ENCODE measurements at places on chromosomes 12 and 14.

DNA sequence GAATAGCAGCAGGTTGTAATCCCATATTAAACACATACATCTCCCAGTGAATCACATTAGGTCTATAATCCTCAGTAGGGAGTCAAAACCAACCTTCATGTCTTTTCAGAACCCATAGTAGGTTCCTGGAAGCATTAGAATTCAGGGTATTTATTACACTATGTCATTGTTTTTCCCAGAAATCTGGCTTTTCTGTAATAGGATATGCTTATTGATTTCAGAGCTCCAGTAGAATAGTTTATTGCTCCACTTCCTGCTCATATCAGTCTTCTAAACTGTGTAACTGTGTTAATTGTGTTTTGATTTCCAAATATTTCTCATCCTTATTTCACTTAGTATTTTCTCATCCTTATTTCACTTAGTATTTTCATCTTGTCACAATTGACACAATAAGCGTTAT is 268.0 kb downstream of the CCDC59 start:
- no peak overlapping the region for H3K27ac ChIP-seq
- no peak for DNase-seq
- no peaks in the 10 kb centered on the region for H3K4me1 ChIP-seq
- no peaks in the 10 kb centered on the region for H3K27me3 ChIP-seq
- no peak overlapping the region for H3K4me3 ChIP-seq

GRCh38 chr14:87935886-87936285 is 57.1 kb downstream of the GALC start:
- no peak for DNase-seq
- H3K4me1 ChIP-seq: no peaks in the 10 kb centered on the region
- no peak overlapping the region for H3K4me3 ChIP-seq
- H3K27me3 ChIP-seq: no peaks in the 10 kb centered on the region

GRCh38 chr12:112446008-112446725 is 27.4 kb downstream of the PTPN11 start:
- no peaks in the 10 kb centered on the region for H3K27me3 ChIP-seq
- H3K27ac ChIP-seq: no peak overlapping the region
- peaks cover 17% of the 10 kb centered on the region for H3K36me3 ChIP-seq
- H3K4me1 ChIP-seq: no peaks in the 10 kb centered on the region

- no peak overlapping the region for H3K27ac ChIP-seq
- H3K4me1 ChIP-seq: no peaks in the 10 kb centered on the region
- no peak overlapping the region for H3K4me3 ChIP-seq
- H3K36me3 ChIP-seq: no peaks in the 10 kb centered on the region
Observed at GRCh38 chr14:70884595-70885342, 22.5 kb upstream of the PCNX1 start.

DNA sequence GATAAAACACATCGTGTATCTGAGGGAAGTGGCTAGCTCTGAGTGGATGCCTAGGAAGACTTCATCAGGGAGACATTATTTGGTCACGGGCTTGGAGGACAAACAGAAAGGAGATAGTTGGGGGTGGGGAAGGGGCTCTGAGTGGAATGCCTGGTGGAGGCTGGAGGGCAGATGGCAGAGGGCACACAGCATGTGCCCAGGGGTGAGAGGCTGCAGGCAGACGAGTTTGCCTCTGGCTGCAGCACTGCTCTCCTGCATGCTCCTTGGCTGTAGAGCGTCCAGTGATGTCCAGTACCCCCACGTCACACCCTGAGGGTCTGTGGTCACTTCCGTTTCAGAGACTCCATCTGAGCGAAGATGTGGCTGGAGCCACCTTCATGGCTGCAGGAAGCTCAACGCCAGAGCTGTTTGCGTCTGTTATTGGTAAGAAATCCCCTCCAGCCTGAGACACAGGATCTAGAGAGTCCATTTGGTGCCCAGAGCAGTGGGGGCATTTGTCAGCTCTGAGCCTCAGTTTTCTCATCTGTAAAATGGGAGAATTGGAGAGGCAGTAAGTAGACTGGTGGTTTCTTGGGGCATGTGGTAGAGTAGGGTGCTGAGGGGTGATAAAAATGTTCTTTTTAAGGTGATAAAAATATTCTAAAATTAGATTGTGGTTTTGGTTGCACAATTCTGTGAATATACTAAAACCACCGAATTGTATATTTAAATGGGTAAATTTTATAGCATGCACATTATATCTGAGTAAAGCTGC is 71.7 kb upstream of the RIN3 start:
- no peak overlapping the region for H3K27ac ChIP-seq
- H3K4me1 ChIP-seq: peaks cover 33% of the 10 kb centered on the region
- H3K4me3 ChIP-seq: no peak overlapping the region
- H3K27me3 ChIP-seq: peaks cover 2% of the 10 kb centered on the region

DNA sequence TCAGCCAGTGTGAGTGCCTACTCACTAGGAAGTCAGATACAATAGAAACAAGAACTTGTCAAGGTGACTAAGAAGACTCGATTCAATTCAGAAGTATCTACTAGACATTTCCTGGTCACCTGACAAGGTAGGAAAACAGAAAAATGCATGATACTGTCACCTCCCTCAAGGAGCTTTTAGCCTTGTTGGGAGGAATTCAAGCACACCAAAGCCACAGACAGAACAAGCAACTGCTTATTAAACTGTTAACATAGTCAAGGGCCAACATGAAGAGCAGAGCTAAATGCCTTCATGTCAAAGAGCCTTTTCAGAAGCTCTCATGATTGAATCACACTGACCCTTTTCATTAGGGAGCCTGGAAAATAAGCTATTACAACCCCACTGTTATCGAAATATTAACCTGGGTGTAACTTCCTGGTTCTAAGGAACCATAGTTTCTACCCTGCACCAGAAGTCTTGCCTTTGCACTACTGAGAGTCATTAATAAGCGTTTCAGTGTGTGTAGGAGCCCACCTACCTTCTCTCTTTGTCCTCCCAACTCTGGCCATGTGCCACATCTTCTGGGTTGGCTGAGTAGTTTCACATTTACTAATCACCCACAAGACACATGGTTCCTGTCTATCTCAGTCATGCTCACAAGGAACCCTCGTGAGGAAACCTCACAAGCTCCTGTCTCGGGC is 31.0 kb upstream of the LGALS3 start:
- peak; percentile 74 for DNase-seq
- no peaks in the 10 kb centered on the region for H3K36me3 ChIP-seq
- no peaks in the 10 kb centered on the region for H3K27me3 ChIP-seq
- H3K4me3 ChIP-seq: no peak overlapping the region

DNA sequence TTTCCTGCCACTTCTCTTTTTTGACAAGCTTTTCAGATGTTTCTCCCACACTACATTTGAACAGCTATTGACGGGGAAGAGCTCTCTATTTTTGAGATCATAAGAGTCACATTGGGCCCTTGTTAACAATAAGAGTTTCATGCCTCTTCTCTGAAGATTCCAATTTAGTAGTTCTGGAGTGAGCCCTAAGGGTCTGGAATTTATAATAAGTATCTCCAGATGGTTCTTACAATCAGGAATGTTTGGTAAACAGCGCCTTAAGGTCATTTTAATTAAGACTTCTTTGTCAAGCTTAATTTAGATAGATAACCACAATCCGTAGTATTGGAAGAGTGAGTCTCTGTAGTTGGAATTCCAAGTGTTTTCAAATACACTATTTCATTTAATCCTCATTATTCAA is 60.6 kb upstream of the HECTD1 start:
- DNase-seq: no peak
- H3K4me1 ChIP-seq: peaks cover 6% of the 10 kb centered on the region
- no peak overlapping the region for H3K4me3 ChIP-seq
- no peak overlapping the region for H3K27ac ChIP-seq

DNA sequence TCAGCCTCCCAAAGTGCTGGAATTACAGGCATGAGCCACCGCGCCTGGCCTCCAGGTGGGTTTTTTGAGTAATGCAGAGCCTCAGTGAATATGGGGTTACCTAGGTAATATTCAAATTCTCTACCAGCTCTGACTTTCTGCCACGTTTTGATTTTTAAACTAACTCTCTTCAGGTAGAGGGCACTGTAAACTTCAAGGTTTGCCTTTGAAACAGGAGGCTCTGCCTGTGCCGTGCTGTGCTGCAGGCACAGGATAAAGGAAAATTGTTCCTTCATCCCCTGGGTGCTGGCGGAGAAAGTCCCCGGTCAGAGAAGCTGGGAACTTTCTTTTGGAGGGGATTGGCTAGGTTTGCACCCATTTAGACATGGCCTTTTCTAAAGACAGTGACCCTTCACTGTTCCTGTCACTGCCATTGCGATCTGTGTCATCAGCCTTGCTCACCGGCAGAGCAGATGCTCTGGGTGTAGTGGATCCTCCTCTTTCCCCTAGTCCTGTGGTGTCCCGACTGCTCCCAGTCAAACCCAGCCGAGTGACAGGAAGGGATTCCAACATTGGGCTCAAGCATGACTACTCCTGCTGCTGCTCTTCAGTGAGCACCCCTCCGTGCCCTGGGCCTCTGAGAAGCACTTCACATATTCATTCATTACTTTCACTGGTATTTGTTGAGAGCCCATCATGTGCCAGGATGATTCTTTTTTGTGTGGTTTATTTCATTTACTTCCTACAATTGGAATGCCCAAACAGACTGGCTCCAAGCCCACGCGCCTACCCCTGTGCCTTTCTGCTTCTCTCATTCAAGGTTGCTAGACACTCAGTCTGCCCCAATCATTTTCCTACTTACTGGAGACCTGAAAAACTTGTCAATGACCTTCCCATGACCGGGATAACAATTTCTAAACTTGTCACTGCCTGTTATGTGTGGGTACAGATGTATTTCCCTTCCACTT is 103.6 kb downstream of the TMEM30B start:
- DNase-seq: no peak
- no peaks in the 10 kb centered on the region for H3K36me3 ChIP-seq
- H3K27ac ChIP-seq: no peak overlapping the region
- H3K4me1 ChIP-seq: no peaks in the 10 kb centered on the region

GRCh38 chr14:91245029-91245428 is 525 bp upstream of the GPR68 start:
- no peak overlapping the region for H3K27ac ChIP-seq
- no peak overlapping the region for H3K4me3 ChIP-seq
- peaks cover 3% of the 10 kb centered on the region for H3K27me3 ChIP-seq
- peaks cover 6% of the 10 kb centered on the region for H3K4me1 ChIP-seq

DNA sequence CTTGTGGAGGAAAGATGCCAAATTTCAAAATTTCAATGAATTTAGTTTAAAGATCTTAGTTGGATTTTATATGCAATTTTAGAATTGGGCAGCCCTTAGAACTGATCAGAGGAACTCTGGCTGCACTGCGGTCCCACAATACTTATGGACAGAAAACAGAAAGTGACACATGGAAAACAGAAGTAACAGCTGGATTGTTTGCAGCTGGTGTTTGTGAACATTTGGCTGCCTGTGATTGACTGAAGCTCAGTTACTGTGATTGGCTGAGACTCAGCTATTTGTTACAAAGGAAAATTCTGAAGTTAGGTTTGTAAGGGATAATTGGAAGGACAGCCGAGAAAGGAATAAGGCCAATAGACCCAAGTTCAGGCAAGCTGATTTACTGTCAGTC is 10.0 kb upstream of the KRT86 start:
- peak; percentile 89 for DNase-seq
- H3K36me3 ChIP-seq: no peaks in the 10 kb centered on the region
- H3K4me3 ChIP-seq: no peak overlapping the region
- peaks cover 29% of the 10 kb centered on the region for H3K27me3 ChIP-seq
- H3K27ac ChIP-seq: no peak overlapping the region
- peaks cover 22% of the 10 kb centered on the region for H3K4me1 ChIP-seq

GRCh38 chr14:64040044-64040443 is 187.2 kb downstream of the SYNE2 start:
- H3K27me3 ChIP-seq: no peaks in the 10 kb centered on the region
- no peaks in the 10 kb centered on the region for H3K4me1 ChIP-seq
- H3K27ac ChIP-seq: no peak overlapping the region
- H3K4me3 ChIP-seq: no peak overlapping the region
- H3K36me3 ChIP-seq: peaks cover 2% of the 10 kb centered on the region

- no peaks in the 10 kb centered on the region for H3K27me3 ChIP-seq
- no peak overlapping the region for H3K4me3 ChIP-seq
Observed at GRCh38 chr14:98754343-98755020, 517.5 kb downstream of the BCL11B start.

- H3K27me3 ChIP-seq: no peaks in the 10 kb centered on the region
- peak overlapping the region; percentile 21 for H3K27ac ChIP-seq
- DNase-seq: peak; percentile 58
- H3K4me1 ChIP-seq: no peaks in the 10 kb centered on the region
- H3K36me3 ChIP-seq: no peaks in the 10 kb centered on the region
Observed at GRCh38 chr12:71799106-71799505, 40.5 kb upstream of the TBC1D15 start.

DNA sequence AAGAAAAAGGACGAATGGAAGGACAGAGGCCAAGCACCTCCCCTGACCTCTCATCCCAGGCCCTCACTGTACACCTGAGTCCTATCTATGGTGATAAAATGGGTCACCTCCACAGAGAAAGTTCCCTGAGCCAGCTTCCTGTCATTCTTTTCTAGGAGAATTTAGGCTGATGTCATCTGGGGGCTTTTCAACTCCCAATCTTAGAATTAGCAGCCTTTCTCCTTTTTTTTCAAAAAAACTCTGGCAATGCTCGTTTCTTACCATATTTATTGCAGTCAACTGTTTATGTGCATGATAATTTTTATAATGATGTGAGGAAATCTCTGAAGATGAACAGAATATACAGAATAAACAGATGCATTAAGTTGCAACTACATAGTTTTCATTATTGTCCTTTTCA is 177.6 kb downstream of the SNAPC1 start:
- H3K4me1 ChIP-seq: no peaks in the 10 kb centered on the region
- H3K27me3 ChIP-seq: no peaks in the 10 kb centered on the region
- no peak overlapping the region for H3K27ac ChIP-seq

GRCh38 chr12:48973941-48974673 is 2.6 kb upstream of the WNT10B start:
- H3K4me1 ChIP-seq: peaks cover 54% of the 10 kb centered on the region
- H3K36me3 ChIP-seq: no peaks in the 10 kb centered on the region
- peak; percentile 49 for DNase-seq
- H3K27me3 ChIP-seq: peaks cover 96% of the 10 kb centered on the region
- no peak overlapping the region for H3K27ac ChIP-seq

DNA sequence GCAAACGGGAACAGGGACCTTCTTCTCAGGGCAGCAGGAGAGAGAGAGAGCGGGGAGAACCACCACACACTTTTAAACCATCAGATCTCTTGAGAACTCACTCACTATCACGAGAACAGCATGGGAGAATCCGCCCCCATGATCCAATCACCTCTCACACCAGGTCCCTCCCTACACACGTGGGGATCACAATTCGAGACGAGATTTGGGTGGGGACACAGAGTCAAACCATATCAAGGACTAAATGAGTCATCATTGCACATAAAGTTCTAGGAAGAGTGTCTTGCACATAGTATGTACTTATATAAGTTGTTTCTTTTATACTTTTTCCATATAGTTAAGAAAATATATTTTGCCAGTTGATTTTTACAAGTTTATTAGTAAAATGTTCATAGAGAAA is 17.6 kb upstream of the NTN4 start:
- no peak overlapping the region for H3K4me3 ChIP-seq
- no peaks in the 10 kb centered on the region for H3K36me3 ChIP-seq
- H3K4me1 ChIP-seq: no peaks in the 10 kb centered on the region
- H3K27me3 ChIP-seq: no peaks in the 10 kb centered on the region

DNA sequence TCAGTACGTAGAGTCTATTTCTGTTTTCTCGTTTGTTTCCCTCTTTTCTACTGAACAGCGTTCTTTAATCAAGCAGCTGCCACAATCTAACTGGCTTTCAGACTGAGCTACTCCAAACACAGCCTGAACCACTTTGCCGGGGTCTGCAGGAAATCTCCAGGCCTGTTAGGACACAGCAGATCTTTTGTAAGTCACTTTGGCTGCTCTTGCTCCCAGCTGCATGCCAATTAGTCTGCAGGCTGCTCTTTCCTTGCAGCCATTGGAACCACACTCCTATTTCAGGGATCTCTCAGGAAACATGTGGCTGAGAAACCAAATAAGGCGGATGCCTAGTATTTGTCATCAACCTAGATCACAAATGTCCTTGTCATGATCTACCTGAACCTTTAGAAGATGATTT is 73.6 kb downstream of the TMTC1 start:
- peaks cover 15% of the 10 kb centered on the region for H3K4me1 ChIP-seq
- H3K36me3 ChIP-seq: no peaks in the 10 kb centered on the region
- no peak overlapping the region for H3K4me3 ChIP-seq
- no peaks in the 10 kb centered on the region for H3K27me3 ChIP-seq
- DNase-seq: peak; percentile 90

All from muscle of leg (tissue), 16 donors.